ENCODE measurements at places on chromosomes 16 and 17. TPM values are rescaled to one million over a fixed set of nuclear protein-coding genes. Genes with fewer than 3 reads are reported as not detected.

DNA sequence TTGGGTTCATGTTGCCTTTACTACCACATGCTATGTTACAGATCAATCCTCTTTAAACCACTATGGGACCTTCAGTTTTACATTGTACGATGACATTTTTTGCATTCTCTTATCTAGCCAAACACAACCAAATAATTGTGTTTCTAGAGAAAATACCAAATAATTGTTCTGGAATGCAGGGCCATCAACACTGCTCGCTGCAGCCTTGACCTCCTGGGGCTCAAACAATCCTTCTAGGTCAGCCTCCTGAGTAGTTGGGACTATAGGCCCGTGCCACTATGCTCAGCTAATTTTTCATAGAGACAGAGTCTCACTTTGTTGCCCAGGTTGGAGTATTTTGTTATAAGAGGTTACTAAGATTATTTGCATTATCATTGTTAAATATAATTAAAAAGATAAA is 237.5 kb upstream of the PMFBP1 start:
- H3K4me1 ChIP-seq = peaks cover 15% of the 10 kb centered on the region
- H3K36me3 ChIP-seq = peaks cover 17% of the 10 kb centered on the region
- H3K27ac ChIP-seq = no peak overlapping the region
- no peaks in the 10 kb centered on the region for H3K27me3 ChIP-seq

DNA sequence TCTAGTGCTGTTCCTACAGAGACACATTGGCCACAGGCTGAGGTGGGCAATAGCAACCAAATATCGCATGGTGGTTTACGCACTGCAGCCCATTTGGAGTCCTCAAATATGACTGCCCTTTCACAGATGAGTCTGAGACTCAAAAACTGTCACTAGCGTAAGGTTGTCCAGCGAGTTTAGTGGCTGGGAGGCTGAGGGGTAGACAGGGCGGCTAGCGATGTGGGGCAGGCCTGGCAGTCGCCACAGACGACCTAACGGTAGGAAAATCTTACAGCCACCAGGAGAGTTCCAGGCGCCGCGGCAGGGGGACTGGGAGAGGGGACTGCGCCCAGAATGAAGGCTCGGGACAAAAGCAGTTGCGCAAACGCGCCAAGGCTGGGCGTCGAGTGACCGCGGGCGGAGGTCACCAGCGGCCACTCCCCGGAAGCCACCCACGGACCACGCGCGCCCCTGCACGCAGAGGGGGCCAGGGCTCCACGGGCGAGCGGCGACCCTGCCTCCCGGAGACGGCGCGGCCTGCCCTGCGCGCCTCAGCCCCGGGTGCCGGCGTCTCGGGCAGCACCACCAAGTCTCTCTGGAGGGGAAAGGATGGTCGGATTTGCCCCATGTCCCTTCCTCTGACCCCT is 699 bp upstream of the MAP1LC3B start:
- peak overlapping the region; percentile 81 for H3K4me3 ChIP-seq
- peak overlapping the region; percentile 92 for H3K27ac ChIP-seq
- DNase-seq = no peak
- H3K36me3 ChIP-seq = peaks cover 12% of the 10 kb centered on the region

- H3K36me3 ChIP-seq = no peaks in the 10 kb centered on the region
- no peak overlapping the region for H3K4me3 ChIP-seq
- H3K4me1 ChIP-seq = no peaks in the 10 kb centered on the region
- DNase-seq = no peak
- H3K27me3 ChIP-seq = peaks cover 34% of the 10 kb centered on the region
Observed at GRCh38 chr17:332023-332422, 20.6 kb downstream of the RPH3AL start.

DNA sequence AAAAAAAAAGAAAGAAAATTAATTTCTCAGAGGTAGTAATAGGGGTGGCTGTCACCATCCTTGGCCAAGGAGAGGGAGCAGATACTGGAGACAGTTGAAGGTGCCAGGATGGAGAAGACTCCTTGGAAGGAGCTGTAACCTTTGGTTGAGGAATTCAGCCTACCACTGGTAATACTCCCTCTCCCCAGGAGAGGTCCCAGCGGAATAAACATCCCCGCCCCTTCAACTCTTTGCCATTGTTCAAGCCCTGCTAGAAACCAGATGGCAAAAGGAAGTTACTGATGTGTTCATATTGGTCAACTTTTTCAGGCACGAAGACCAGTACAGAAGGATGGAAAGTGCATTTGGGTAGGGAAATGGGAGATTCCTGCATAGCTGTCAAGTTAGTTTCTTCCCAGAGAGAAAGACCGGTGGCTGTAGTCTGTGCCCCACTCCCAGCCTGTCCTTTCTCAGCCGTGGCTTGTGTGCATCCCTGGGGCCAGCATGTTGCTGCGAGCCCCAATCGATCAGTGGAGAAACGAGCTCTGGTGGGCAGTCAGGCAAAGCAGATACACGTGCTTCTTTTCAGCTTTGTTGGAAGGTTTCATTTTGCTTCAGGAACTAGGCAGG is 612.1 kb downstream of the MAF start:
- H3K27me3 ChIP-seq = no peaks in the 10 kb centered on the region
- H3K36me3 ChIP-seq = peaks cover 7% of the 10 kb centered on the region
- H3K27ac ChIP-seq = no peak overlapping the region
- H3K4me3 ChIP-seq = no peak overlapping the region

DNA sequence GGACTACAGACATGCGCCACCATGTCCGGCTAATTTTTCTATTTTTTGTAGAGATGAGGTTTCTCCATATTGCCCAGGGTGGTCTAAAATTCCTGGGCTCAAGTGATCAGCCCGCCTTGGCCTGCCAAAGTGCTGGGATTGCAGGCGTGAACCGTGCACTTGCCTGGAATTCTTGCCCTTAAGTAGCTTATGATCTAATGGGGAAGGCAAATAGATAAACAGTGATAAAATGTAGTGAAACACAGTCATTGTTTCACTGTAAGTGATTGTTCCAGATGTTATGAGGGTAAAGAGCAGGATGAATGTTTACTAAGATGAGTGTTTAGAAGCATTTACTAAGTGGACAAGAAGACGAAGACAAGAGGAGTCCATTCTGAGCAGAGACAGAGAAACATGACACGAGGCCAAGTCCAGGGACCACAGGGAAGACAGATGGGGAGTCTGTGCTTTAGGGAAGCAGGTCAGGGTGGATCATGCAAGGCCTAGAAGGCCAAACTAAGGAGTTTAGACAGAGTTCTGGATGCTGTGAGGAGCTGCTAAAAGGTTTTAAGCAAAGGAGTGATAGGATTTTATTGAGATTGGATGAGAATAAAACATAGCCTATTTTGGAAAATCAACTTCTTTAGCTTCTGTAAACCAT is 36.9 kb downstream of the YPEL2 start:
- peaks cover 70% of the 10 kb centered on the region for H3K4me1 ChIP-seq
- H3K36me3 ChIP-seq = 0 out of 2 replicates have a peak, but pooled peaks cover 4% of the 10 kb centered on the region
- no peak for DNase-seq
- H3K4me3 ChIP-seq = no peak overlapping the region
- no peaks in the 10 kb centered on the region for H3K27me3 ChIP-seq

GRCh38 chr16:4615384-4616046 is 827 bp upstream of the UBALD1 start:
- DNase-seq = no peak
- no peaks in the 10 kb centered on the region for H3K36me3 ChIP-seq
- H3K27me3 ChIP-seq = no peaks in the 10 kb centered on the region
- H3K4me3 ChIP-seq = peak overlapping the region; percentile 67
- peaks cover 28% of the 10 kb centered on the region for H3K4me1 ChIP-seq

DNA sequence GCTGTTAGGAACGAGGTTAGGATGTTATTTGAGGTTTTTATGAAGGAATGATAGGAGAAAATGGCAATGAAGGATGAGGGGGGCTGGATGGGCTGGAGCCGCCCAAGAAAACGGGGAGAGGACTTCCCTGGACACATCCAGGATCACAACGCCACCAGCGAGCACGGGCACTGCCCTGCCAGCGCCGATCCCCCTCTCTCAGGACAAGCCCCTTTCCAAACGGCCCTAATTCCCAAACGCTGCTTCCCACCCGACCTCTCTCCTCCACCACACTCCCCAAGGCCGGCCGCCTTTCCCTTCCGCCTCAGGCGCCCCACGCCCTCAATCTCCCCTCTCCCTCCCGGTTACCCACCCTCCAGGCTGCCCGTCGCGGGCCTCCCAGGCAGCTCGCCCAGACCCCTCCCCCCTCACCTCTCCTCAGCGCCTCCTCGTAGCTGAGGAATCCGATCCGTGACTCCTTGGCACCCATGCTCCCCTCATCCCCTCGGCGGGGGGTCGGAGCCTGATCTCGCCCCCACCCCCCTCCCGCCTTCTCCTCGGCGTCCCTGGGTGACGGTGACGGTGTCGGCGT is 377 bp downstream of the USP32 start:
- H3K27me3 ChIP-seq = no peaks in the 10 kb centered on the region
- H3K27ac ChIP-seq = peak overlapping the region; percentile 99
- H3K36me3 ChIP-seq = no peaks in the 10 kb centered on the region
- peaks cover 39% of the 10 kb centered on the region for H3K4me1 ChIP-seq

DNA sequence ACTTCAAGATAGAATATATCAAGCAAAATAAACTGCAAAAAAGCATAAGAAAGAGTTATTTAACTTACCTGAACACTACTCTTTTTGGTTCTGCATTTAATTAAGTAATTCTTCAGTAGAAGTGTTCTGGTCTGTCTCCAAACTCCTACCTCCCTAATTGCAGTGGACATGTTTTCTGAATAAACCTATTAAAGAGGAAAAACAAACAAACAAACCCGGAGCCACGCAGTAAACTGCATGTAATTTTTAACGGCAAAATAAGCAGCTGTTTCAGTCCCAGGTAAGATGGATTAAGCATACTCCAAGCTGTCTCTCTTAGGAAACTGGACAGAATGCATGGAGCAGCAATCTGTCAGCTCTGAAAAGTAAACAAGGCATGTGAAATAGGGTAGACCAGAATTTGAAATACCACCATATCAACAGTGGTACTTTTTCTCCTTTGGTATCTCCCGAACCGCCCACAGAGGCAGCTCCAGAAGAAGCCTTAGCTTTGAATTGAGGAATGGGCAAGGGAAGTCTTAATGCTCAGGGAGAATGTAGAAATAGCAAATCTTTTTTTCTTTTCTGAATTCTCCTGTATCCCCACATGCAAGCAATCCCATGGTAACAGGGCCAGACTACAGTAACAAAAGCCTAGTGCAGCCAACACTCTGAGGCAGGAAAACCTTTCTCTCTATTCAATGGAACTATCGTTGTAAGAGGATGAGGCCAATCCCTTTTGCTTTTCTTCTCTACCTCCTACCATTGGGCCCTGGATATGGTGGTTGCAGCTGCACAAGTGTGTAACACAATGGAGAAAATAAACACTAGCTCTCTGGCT is 12.5 kb downstream of the ABCA5 start:
- no peak for DNase-seq
- H3K4me3 ChIP-seq = no peak overlapping the region
- H3K27ac ChIP-seq = no peak overlapping the region
- H3K36me3 ChIP-seq = no peaks in the 10 kb centered on the region

DNA sequence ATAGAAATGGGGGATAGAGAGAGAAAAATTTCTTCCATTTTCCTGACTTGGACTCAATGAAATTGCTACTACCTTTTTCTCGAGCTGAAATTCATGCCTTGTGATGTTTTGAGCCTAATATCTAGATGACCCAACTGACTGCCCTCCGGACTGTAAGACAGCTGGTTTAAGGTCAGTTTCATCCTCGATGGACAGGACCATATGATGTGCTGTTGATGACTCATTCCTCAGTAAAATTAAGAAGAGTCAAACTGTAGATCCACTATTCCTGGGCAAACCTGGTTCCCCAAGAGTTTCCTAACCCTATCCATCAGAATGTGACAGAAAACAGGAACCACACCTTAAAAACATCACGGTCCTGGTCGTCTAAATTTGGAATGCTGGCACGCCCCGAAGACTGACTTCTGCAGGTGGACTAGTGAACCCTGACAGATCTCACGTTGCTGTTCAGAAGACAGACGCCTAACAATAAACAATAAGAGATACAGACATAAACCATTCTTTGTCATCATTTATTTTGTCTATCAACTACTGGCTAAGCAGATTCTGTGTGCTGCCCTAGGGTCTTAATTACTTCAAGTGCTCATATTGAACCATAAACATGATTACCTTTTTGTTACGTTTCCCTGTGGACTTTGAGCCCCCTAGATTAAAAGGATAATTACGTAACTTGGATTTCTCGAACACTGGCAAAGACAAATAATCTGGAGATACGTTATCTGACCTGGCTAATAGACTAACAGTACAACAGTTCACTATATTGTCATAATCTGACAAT is 45.1 kb upstream of the NOS2 start:
- H3K4me1 ChIP-seq = no peaks in the 10 kb centered on the region
- H3K4me3 ChIP-seq = no peak overlapping the region
- H3K27ac ChIP-seq = no peak overlapping the region
- H3K36me3 ChIP-seq = no peaks in the 10 kb centered on the region
- no peak for DNase-seq
- H3K27me3 ChIP-seq = peaks cover 16% of the 10 kb centered on the region

GRCh38 chr16:89097392-89097772 is 3.7 kb downstream of the ACSF3 start:
- H3K27ac ChIP-seq = no peak overlapping the region
- peaks cover 19% of the 10 kb centered on the region for H3K4me1 ChIP-seq
- no peak for DNase-seq
- peaks cover 5% of the 10 kb centered on the region for H3K27me3 ChIP-seq
- no peak overlapping the region for H3K4me3 ChIP-seq
- no peaks in the 10 kb centered on the region for H3K36me3 ChIP-seq

GRCh38 chr17:20775331-20775730 is 195.8 kb downstream of the CDRT15L2 start:
- H3K27me3 ChIP-seq = peaks cover 9% of the 10 kb centered on the region
- no peak overlapping the region for H3K27ac ChIP-seq
- H3K4me1 ChIP-seq = peaks cover 9% of the 10 kb centered on the region
- no peak overlapping the region for H3K4me3 ChIP-seq
- no peak for DNase-seq
- H3K36me3 ChIP-seq = no peaks in the 10 kb centered on the region

DNA sequence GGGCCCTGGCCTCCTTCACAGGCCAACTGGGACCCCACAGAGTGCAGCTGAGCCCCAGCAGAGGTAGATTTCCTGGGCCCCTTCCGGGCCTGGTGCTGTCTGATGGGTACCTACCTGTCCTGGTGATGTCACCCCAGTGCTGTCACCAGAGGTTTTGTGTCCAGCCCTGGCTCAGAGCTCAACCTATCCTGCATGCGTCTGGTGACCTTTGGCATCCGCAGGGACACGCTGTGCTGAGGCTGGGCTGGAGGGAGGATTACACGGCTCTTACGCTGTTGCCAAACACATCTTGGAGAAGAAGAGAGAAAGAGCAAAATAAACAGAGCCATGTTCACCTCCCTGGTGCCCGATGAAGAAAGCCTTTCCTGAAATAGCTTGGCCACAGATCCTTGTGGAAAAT is 70.6 kb upstream of the MED9 start:
- peaks cover 15% of the 10 kb centered on the region for H3K27me3 ChIP-seq
- H3K27ac ChIP-seq = no peak overlapping the region
- DNase-seq = no peak
- H3K4me1 ChIP-seq = peaks cover 32% of the 10 kb centered on the region
- H3K36me3 ChIP-seq = no peaks in the 10 kb centered on the region
- H3K4me3 ChIP-seq = no peak overlapping the region

EIF3CL gene
- total RNA-seq = 63.5 TPM

MIEF2 gene
- total RNA-seq = 15.8 TPM

CD300H gene
- total RNA-seq = not detected

LITAFD gene
- total RNA-seq = not detected

MYH8 gene
- total RNA-seq = not detected

NRN1L gene
- total RNA-seq = not detected

SPN gene
- total RNA-seq = 0.10 TPM

Data from HFFc6 (cell line).